ENCODE measurements at places on chromosomes 6 and 20.
A peak's percentile ranks its signal among the peaks of the same experiment; 100 is the strongest.

- DNase-seq, result peak; percentile 91
Measured at GRCh38 chr6:30914076-30914853, at the start of gene VARS2. Gene VARS2 (plus strand): TSS chr6:30914238. CDS start chr6:30914837, 599 bp downstream.

GRCh38 chr6:6820641-6821238 lies 232.2 kb downstream of the LY86 start:
- DNase-seq, result no peak

DNA sequence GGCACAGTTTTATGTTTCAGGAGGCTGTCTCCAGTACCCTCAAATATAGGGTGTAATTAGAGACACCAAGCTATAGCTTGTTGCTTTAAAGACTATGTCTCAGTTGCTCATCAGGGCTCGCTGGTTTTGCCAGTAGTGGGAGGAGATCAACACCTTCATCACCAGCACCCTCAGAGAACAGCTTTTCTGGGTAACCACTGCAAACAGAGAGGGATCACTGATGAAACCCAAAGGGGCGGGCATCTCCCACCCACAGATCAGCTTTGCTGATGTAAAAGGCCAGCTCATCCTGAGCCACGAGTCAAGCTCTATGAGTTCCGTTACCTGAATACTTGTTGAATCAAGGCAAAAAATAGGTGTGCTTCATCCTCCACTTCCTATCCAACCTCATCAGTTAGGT lies 187.7 kb downstream of the AIG1 start:
- no peak for DNase-seq

DNA sequence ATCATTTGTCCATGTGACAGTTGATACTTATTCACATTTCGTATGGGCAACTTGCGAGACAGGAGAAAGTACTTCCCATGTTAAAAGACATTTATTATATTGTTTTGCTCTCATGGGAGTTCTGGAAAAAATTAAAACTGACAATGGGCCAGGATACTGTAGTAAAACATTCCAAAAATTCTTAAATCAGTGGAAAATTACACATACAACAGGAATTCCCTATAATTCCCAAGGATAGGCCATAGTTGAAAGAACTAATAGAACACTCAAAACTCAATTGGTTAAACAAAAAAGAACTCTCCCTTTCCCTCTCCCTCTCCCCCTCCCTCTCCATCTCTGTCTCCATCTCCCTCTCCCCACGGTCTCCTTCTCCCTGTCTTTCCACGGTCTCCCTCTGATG lies 19.4 kb upstream of the EIF2S2 start:
- no peak for DNase-seq

DNA sequence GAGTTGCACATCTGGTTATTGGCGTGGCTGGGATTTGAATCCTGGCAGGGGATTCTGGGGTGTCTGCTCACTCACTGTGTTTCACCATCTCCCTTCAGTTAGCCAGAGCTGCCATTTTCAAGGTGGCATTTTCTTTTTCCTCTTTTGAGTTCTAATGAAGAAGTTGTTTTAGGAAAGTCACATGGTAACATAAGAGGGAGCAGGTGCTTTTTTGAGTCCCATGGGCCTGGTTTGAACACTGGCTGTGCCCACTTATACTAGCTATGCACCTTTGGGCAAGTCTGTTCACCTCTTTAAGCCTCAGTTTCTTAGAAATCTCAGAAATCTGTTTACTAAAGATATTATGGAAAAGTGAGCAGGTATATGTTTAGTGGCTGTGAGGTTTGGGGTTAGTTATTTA lies 39.6 kb downstream of the ANKS1A start:
- DNase-seq, result no peak

DNA sequence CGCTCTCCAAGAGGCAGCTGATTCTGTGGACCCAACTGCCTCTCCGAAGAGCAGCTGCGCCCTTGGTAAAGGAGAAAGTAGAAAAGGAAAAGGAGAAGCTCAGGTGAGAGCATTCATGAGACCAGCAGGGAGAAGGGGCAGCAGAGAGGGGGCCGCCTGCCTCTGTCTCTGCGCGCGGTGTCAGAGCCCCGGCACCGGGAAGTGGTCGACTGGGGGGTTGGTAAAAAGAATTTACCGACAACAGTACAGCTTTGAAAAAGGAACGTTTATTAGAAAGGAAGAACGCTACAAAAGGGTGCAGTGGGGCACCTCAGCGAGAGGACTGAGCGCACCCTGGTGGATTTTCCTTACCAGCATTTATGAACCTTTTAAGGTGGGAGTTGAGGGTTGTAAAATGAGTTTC lies 61.9 kb downstream of the GPR6 start:
- no peak for DNase-seq

DNA sequence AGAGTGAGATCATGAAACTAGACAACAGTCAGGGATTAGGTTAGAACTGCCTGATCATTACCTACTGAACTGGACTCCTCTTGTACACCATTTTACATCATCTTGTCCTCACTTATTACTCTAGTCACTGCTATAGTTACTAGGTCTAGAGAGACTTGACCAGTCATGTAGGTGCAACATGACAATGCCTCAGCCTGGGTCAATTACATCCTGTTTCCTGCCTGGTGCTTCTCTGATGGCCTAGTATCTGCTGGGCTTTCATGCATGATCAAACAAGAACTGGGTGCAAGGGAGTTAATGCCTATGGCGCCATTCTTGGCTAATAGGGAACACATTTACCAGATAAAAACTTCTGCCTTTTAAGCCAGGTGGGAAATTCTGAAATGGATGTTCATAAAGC lies 39.2 kb upstream of the MMS22L start:
- no peak for DNase-seq

GRCh38 chr6:53375847-53376246 lies 27.1 kb upstream of the ELOVL5 start:
- DNase-seq, result no peak

GRCh38 chr6:144493035-144493910 lies 208.1 kb downstream of the UTRN start:
- no peak for DNase-seq

DNA sequence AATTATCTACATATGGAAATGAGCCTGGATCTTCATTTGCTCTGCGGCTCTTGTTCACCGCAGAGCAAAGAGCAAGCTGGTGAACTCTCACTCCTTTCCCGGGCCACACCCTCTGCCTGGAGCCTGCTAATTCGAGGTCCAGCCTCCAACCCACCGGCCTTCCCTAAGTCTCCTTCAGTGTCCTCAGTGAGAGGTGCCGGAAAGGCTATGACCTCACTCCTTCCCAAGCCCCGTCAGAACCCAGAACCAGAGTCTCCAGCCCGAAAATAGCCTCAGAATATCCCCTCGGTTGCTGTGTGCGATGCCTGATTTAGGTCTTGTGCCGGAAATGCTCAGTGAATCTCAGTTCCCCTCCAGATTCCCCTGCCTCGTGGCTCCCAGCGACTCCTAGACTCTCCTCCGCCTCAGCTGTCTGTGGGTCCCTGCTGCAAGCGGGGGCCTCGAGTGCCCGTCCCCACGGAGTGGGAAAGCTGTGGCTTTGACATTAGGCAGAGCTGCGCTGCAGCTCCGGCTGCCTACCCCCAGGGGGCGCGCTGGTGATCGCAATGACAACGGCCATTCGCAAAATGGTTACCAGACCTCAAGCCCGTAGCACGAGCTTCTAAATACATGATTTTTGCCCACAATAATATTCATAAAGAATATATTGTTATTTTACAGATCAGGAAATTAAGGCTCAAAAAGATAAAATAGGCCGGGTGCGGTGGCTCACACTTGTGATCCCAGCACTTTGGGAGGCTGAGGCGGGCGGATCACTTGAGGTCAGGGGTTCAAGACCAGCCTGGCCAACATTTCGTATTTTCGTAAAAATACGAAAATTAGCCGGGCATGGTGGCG lies 4.1 kb upstream of the BNIP5 start:
- DNase-seq, result peak; percentile 67

- no peak for DNase-seq
Measured at GRCh38 chr6:5937936-5938706, 68.6 kb downstream of the NRN1 start.

DNA sequence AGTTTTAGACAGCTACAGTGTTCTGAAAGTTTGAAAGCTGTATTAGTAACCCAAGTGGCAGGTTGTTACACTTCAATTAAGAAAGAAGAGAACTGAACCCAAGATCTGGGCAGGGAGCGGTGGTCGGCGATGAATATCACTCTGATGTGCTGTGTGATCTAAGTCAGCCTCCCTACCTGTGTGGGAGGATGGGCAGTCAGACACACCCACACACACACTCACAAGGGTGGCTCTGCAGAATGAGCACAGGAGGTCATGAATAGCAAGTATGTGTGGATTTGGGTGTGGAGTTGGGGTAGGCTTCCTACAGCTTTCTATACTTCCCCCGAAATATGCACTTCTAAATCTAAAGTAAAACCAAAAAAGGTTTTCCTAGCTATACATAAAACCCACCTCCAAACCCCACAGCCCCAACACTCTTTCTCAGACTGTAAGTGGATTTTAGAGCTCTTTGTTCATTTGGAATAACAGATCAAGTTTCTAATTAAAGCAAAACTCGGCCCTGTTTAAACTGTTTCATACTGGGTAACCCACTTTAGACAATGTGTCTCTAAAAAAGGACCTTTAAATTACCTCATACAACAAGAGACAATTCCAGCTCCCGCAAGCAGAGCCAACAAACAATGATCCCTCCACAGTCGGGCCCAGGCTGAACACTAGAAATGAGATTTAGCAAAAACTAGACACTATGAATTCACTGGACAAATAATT lies 19.4 kb downstream of the TNFRSF21 start:
- no peak for DNase-seq

DNA sequence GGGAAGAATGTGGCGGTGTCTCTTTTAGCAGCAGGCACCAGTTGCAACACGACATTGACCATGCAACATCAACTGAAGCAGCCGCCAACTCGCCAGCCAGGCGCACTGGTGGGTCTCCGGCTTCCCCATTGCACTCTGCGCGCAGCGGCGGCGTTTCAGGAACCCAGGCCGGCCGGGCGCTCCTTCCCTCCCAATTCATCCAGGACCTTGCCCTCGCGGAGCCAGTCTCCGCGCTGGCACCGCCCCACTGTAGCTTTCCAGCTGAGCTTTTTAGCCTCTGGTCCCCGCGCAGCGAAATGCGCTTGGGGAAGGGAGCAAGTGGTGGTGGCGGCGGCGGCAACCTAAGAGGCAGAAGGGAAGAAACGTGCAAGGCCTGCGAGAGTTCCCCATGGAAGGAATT lies 297.9 kb upstream of the RIMS1 start:
- no peak for DNase-seq

- no peak for DNase-seq
Measured at GRCh38 chr6:71473926-71474325, 185.3 kb downstream of the OGFRL1 start.

DNA sequence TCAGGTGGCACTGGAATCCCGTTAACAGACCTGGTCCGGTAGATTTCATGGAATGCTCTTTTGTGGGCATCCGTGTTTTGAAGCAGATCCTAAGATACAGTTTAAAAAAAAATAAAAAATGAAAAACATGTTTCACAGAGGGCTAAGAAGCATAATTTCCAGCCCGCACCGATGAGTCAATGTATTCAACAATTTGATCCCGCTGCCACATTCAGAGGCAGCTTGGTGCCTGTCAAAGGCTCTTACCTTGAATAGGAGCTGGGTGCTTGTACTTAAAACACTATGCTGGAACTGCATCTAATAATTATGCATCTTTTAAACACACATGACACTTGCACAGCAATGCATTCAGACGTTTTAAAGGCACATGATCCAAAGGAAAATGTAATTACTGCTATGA lies 164.8 kb downstream of the SYNE1 start:
- DNase-seq, result no peak

DNA sequence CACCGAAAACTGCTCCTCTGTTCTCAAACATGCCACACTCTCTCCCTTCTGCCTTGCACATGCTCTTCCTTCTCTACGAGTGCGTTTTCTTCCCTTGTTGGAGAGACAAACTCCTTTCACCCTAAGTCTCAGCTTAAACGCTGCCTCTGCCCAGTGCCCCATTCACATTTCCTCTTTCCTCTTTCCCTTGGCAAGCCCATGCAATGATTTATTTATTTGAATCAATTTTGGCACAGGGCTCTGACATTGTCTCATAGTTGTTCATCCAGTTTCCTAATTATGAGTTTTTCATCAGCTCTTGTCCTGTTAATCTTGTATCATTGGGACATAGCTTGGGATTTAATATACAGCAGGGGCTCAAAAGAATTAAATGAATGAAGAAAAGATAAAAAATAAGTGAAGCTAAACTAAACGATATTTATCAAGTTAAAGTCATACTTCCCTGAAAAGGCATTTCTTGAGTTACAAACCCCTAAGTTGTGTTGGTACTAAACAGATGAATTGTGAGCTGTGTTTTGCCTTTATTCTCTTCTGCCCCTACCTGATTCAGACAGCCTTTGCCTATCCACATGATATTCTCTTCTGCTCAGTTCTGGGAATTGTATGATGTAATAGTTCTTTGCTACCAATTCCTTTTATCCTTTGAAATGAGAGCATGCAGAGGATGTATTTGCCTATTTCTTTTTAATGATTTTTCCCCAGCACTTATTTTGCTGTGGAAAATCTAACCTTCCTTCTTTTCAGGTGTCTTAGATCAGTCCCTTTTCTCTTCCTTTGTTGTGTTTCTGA lies 704.4 kb downstream of the UTRN start:
- DNase-seq, result no peak

DNA sequence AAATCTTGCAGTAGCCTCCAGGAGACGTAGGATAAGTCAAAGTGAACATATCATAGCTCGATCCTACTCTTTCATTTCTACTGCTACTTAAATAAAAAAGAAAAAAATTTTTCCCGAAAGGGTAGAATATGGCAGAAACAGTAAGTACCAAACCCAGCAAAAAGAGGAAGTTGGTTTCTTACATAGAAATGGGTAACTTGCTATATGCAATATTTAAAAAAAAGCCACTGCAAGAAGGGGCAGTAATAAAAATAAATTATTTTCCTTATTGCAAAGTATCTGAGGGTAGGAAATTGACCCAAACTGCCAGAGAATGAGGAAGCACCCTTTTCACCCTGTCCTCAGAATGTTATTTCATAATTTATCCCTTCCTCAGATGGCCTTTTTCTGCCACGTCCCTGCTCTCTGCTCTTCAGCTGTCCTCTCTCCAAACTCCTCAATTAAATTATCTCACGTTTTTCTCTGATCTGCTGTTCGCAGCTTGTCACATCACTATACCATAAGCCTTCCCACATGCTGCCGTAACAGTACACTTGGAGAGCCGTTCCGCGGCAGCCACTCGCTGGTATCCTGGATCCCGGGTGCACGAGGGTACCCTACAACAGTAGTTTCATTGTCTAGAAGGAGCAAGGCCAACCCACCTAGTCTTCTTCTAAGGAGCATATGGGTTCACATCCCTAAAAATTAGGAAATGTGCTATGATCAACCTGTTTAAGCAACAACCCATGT lies 149.6 kb downstream of the BACH2 start:
- no peak for DNase-seq

GRCh38 chr6:159821122-159821521 lies 21.0 kb downstream of the PNLDC1 start:
- no peak for DNase-seq

DNA sequence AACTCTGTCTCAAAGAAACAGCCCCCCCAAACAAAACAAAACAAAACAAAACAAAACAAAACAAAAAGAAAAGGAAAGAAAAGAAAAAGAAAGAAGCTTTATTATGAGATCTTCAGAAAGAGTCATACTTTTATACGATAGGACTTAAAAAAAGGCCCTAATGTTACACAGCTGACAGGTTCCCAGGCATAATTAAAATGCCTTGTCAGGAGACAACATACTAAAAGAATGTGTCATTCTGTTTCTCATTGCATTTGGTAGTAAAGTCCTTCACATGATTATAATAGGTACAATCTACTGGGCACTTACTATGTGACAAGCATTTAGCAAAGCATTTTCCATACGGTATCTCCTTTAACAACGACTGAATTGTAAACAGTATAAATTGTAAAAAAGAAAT lies 36.4 kb upstream of the RPN2 start:
- no peak for DNase-seq

Measured in progenitor cell of endocrine pancreas (in vitro differentiated cells).